ENCODE measurements at places on chromosomes 5 and 9.

DNA sequence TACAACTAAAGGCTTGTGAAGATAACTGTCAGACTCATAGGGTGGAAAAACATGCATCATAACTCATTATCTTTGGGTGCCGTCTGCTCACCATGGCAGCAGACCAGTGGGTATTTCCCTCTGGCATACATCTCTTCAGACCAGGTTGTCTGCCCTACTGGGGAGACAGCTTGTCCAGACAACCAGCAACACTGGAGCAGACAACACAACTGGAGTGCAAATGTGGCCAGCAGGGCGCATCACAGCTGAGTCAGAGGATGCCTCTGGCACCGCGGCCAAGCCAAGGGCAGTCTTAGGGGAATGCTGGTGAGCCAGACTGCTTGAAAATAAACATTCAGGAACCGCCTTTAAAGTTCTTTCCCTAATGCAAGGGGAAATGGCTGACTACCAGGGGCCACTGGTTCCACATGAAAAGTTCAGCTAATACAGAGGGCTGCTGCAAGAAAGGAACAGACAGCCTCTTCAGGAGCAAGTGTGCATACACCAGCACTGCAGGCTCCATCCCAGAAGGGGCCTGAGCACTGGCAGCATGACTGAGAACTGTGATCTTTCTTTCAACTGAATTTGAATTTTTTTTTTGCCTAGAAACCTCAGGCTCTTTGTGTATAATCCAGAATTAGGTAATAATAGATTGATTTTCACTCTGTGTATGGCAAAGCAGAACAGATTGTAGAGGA lies 77.3 kb downstream of the MAMDC2 start:
- no peak for DNase-seq

GRCh38 chr5:155091063-155091648 lies 77.6 kb downstream of the KIF4B start:
- DNase-seq: no peak

DNA sequence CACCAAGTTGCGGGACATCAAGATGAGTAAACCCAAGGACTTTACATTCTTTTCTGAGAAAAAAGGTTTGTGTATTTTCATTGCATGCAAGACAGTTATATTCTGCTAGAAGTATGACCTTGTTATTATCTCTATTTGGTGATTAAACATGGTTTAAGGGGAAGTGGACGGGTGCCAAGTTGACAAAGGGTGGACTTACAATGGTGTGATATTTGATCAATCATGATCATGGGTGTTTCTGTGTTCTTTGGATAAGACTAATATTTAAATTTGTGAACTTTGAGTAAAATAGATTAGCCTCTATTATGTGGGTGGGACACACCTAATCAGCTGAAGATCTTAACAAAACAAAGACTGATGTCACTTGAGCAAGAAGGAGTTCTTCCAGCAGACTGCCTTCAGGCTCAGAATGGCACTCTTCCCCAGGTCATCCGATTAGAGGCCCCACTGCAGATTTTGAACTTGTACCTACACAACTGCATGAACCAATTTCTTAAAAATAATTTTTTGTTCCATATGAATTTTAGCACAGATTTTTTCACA lies 782.9 kb downstream of the CDH12 start:
- no peak for DNase-seq

DNA sequence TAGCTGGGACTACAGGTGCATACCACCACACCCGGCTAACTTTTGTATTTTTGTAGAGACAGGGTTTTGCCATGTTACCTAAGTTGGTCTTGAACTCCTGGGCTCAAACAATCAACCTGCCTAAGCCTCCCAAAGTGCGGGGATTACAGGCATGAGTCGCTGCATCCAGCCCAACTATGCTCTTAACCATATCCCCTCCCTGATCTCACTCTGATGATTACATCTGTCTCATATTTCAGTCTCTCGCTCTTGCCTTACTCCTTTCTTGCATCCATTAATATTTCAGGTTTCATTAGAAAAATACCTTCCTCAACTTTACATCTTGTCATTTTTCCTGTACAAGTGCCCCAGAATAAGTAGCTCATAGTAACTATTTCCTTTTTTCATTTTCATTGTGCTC lies 61.0 kb upstream of the BASP1 start:
- no peak for DNase-seq

DNA sequence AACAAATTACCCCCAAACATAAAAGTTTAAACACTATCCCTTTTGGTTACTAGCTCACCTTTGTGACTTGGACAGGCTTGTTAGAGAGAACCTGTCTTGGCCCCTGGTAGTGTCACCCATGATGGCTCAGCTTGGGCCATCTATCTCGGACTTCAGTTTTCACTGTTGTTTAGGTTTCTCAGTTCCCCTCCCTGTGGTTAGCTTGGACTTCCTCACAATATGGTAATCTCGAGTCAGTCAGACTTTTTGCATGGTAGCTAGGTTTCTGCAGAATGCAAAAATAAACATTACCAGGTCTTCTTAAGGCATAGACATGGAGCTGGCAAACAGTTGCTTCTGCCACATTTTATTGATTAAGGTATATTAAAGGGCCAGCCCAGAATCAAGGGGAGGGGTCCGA lies 324.3 kb upstream of the RORB start:
- DNase-seq: no peak

DNA sequence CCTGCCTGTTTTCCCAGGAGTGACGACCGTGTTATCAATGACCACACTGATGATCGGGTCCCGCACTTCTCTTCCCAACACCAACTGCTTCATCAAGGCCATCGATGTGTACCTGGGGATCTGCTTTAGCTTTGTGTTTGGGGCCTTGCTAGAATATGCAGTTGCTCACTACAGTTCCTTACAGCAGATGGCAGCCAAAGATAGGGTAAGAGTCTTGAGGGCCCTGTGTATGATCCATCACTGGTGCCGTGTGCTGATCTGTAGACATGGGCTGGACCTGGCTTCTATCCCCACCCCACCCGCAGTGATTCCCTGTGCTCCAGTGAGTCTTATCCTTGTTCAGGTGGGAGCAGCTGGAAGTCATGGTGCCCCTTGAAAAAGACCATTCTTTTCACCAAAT lies 26.0 kb downstream of the GABRP start:
- DNase-seq: no peak

DNA sequence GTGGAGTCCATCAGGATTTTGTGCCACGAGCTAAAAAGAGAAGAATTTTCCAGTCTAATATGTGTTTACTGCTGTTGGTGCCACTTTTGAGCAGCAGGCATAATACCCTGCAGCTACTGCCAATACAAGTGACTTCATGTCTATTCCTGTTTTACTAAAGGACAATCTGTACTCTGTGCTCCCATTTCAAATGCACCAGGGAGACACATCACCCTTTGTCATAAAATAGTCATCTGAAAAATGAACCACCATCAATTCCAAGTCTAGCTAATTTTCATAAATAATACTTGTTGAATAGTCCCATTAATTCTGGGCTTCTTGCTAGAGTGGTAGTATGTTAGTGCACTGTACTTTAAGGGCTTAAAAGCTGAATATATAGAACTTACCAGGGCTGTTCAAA lies 8.9 kb upstream of the PKD2L2 start:
- DNase-seq: no peak

- DNase-seq: no peak
Observed at GRCh38 chr5:89350684-89351083, 467.7 kb upstream of the MEF2C start.

DNA sequence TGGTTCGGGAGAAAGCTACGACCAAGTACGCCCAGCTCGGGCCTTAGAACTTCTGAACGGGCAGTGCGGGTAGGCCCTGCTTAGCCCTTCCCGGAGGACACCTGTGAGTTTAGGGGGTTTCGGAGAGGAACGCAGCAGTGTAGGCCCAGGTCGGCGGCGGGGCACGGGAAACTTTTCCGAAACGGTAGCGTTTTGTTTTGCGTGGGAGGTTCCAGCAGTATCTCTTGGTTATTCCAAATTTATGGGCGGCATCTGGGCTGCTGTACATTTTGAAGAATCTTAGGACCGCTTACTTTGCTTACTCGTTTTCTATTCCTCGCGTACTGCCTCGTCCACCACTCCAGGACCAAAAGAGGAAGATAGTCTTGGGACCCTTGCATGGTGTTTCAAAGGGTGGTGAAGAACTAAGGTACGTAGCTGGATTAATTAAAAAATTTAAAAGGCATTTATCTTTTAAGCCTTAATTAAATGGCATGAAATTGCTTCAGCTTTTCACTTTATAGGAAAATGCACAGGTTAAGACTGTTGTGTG lies 492 bp downstream of the TENT2 start:
- DNase-seq: no peak

- DNase-seq: no peak
Observed at GRCh38 chr5:36928947-36929346, 52.4 kb downstream of the NIPBL start.

DNA sequence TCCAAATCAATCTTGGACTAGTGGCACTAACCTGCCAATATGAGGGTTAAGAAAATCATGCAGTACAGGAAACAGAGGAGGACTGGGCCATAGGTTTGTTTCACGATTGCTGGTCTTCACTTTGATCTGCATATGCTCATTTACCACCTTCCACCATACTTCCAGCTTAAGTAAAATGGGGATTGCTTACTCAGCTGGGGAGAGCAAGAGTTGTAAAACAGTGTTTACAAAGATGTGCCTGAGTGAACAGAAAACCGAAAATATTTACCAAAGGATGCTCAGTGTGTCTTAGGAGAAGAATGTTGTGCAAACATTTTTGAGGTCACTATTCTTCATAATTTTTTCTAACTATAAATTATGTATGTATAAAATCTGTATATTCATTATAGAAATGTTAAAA lies 65.1 kb upstream of the DNAH5 start:
- no peak for DNase-seq

DNA sequence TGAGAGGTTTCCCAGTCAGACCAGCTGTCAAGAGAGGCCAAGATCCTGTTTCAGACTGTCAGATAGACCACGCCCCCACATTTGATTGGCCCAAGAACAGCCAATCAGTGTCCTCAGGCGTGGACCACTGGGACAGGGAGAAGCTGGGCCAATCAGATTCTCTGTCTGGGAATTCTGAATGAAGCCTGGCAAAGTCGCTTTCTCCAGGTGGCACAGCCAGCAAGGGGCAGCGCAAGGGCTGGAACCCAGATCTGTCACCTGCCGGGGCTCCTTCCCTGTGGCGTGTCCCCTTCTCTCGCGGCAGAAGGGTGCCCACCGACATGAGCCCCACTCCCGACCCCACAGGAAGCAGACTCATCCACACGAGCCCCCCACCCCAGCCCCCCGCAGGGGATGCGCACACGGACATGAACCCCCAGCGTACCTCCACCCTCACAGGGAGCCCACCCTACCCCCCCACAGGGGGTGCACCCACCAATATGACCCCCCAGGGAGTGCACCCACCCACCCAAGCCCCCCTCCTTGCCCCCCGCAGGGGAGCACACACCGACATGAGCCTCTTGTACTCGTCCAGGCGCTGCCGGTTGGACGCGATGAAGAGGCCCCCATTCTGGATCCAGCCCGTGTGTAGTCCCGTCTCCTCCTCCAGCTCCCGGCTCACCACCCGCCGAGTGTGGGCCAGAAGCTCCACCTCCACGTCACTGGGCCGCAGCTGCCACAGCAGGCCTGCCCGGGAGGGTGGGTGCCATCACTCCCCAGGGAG lies 6.1 kb downstream of the SARDH start:
- no peak for DNase-seq

- no peak for DNase-seq
Observed at GRCh38 chr5:77339337-77339890, 128.9 kb downstream of the PDE8B start.

- no peak for DNase-seq
Observed at GRCh38 chr9:127549751-127550150, 62.3 kb upstream of the STXBP1 start.

GRCh38 chr9:16752601-16753000 lies 117.9 kb downstream of the BNC2 start:
- DNase-seq: no peak

GRCh38 chr5:160375166-160375565 lies 4.7 kb upstream of the C1QTNF2 start:
- no peak for DNase-seq

DNA sequence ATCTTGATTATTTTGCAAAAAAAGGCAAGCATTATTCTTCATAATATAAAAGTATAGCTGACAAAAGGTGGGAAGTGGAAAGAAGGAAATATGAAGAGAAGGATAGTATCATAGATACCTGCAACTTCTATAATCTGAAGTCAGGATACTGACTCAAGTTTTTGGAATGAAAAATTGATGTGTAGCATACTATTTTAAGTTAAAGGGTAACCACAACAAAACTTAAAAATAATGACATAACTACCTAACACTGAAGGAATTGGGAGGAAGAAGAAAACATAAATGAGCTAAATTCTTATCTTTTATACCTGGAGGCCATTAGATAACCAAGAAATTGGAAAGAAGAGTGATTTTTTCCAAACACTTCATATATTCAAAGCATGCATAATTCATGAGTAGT lies 51.8 kb upstream of the TLE1 start:
- no peak for DNase-seq

GRCh38 chr5:103256178-103256577 lies 2.4 kb upstream of the MACIR start:
- DNase-seq: no peak
